Stimulated activated CD4-positive, alpha-beta T cell treated with anti-CD3 and anti-CD28 coated beads, Interleukin-12 subunit alpha, Interleukin-12 subunit beta, amount 100 ng/mL, for 24 hours (primary cell): ENCODE measurements at places on chromosomes 3 and 15.

DNA sequence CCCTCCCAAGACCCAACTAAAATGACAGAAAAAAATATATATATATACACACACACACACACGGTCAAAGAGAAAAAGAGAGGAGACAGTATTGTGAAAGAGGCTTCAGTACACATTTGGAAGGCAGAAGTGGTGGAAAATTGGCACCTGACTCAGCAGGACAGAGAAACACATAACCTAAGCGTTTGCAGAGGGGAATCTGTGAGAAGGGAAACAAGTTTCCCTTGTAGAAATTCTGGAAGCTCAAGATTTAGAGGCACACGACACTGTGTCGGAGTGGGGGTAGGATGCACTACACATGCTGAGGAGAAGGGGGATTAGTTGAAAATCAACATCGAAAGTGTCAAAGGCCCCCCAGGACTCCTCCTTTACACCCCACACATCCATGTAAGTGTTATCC is 53.1 kb downstream of the PAK2 start:
- no peak for DNase-seq

- DNase-seq = peak; percentile 6
These were observed 91.5 kb downstream of the ITPR1 start for GRCh38 chr3:4584456-4585249.

DNA sequence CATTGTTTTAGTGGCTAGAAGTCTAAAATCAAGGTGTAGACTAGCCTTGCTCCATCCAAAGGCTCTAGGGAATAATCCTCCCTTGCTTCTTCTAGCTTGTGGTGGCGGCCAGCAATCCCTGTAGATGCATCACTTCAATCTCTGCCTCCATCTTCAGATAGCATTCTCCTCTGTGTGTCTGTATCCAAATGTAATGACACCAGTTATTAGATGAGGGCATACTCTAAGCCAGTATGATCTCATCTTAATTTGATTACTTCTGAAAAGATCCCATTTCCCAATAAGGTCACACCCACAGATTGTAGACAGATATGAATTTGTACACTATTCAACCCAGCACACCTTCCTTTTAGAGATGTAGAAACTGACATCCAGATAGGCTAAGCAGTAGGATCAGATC is 334.5 kb upstream of the KCNMB2 start:
- no peak for DNase-seq

DNA sequence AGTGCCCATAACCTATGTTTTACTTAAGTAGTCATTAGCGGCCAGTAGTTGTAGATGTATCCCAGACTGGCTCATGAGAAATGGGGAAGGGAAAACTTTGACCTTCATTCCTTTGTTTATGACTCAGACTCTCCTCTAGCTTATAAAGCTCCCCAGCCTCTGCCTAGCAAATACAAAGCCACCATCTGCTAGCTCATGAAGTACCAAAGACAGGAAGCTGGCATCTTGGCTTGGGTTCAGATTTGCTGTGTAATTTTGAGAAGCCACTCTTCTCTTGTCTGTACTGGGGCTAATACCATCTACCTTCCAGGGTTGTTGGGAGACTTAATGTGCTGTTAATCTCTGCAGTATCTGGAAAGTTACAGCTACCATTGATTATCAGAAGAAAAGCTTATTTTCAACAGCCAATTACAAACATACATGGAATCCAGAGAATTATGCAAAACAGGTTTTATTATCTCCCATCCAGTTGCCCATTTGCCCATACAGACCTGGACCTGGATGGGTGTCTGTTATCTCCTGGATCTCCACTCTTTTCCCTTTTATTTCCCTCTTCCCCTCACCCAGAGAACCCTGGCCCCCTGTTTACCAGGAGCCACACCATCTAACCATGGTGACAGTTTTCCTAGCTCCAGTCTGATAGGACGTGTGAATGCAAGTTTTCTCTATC is 153.8 kb downstream of the SEMA6D start:
- DNase-seq = no peak
